ENCODE measurements at places on chromosomes 5 and 9.

GRCh38 chr9:21943464-21943863, 50.7 kb downstream of the CDKN2A start:
- DNase-seq = no peak

- no peak for DNase-seq
Observed at GRCh38 chr5:136054142-136055019, 25.6 kb downstream of the TGFBI start.

GRCh38 chr5:93723005-93723404, 18.4 kb downstream of the POU5F2 start:
- no peak for DNase-seq

DNA sequence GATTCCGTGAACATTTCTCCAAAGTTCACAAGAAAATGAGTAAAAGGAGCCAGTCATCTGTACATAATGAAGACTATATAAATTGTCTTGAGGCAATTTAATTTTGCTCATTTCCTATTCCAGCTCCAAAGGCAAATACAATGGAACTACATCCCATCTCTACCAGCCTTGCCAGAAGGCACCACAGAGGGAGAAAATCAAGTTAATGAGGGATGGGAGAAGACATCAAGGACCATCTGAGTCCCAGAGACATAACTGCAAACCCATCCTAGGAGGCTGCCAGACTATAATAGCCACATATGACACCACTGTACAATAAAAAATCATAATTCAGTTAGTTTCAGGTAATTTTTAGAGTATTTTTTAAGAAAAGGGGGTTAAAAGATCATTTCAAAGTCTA, 136.3 kb upstream of the RGMB start:
- no peak for DNase-seq
